Stimulated activated CD4-positive, alpha-beta T cell treated with anti-CD3 and anti-CD28 coated beads, Interleukin-4, amount 100 ng/mL, for 24 hours (primary cell): ENCODE measurements at places on chromosomes 6 and 20.

DNA sequence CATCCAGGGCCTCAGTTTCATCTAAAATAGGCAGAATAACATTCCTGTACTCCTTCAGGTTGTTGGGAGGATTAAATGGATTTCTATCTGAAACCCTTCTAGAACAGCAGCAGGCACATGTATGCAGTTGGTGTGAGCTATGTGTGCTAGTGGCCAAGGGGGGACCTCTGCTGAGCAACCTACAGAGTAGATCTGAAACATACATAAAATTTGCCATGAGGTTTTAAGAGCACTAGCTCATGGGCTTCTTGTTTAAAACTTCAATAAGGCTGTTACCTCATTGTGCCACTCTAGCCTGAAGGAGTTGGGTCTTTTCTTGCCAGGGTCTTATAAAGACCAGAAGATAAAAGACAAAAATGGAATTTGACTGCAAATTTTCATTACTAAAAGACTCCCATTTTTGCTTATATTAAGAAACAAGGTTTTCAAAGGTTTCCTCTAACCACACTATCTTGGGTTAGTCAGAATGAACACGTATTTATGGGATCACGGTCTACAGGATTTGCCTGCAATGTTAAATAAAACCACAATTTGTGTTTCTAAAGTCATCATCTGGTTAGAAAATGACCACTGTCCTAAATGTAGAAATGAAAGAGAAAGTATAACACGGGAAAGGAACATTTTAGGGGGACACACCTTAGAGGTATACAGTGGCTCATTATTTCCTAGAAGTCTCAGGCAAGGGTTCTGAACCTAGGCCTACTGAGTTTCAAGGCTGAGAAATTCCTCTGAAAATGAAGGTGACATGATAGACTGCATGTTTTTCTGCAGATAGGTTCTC lies 144.9 kb upstream of the OLIG3 start:
- DNase-seq = no peak

DNA sequence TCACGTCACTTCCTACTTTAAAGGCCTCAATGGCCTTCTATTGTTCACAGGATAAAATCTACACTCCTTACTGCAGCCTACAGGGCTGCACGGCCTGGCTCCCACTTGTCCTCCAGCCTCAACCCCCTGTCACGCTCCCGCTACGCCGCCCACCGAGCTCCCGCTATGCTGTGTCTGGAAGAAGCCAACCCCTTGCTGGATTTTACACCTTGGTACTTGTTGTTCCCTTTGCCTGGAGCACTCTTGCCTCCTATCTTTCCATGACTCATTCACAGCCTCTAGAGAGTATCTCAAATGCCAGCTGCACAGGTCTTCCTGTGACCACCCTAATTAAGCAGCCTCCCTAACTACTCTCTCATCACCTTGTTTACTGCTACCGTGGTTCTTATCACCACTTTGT lies 259.9 kb downstream of the PRKN start:
- no peak for DNase-seq

DNA sequence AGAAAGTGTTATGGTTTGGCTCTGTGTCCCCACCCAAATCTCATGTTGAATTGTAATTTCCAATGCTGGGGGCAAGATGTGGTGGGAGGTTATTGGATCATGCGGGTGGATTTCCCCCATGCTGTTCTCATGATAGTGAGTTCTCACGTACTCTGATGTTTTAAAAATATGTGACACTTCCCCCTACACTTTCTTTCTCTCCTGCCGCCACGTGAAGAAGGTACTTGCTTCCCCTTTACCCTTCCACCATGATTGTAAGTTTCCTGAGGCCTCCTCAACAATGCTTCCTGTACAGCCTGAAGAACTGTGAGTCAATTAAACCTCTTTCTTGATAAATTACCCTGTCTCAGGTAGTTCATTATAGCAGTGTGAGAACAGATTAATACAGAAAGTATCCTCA lies 150.8 kb downstream of the TMEM200A start:
- peak; percentile 10 for DNase-seq

DNA sequence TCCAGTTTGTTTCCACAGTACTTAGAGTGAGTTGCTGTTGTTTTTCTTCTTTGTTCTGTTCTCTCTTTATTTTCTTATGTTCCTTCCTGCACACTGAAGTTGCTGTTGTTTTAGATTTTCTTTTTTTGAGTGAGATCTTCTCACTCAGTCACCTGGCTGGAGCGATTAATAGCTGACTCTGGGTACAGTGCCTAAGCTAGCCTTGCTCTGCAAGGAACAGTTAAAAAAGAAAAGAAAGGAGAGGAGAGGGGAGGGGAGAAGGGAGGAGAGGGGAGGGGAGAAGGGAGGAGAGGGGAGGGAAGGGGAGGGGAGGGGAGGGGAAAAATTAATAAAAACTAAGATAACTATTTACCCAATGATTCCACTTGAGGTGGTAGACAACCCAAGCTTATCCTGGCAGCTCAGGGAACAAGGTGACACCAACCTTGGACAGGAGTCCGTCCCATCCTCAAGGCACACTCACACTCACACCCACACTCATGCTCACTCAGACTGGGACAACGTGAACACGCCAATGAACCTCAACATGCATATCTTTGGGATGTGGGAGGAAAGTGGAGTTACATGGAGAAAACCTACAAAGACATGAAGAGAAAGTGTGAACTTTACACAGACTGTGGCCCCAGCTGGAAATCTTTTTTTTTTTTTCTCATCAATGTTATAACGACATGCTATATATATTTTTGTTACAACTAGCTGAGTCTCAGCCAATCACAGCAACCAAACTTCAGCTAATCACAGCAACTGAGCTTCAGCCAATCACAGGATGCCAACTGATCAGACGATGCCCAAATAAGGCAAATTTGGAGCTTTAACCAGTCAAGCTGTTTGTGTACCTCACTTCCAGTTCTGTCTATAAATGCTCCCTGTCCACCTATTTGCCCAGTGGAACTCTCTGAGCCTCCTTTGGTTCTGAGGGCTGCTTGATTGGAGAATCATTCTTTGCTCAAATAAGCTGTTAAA lies 124.1 kb downstream of the SGK1 start:
- DNase-seq = no peak

DNA sequence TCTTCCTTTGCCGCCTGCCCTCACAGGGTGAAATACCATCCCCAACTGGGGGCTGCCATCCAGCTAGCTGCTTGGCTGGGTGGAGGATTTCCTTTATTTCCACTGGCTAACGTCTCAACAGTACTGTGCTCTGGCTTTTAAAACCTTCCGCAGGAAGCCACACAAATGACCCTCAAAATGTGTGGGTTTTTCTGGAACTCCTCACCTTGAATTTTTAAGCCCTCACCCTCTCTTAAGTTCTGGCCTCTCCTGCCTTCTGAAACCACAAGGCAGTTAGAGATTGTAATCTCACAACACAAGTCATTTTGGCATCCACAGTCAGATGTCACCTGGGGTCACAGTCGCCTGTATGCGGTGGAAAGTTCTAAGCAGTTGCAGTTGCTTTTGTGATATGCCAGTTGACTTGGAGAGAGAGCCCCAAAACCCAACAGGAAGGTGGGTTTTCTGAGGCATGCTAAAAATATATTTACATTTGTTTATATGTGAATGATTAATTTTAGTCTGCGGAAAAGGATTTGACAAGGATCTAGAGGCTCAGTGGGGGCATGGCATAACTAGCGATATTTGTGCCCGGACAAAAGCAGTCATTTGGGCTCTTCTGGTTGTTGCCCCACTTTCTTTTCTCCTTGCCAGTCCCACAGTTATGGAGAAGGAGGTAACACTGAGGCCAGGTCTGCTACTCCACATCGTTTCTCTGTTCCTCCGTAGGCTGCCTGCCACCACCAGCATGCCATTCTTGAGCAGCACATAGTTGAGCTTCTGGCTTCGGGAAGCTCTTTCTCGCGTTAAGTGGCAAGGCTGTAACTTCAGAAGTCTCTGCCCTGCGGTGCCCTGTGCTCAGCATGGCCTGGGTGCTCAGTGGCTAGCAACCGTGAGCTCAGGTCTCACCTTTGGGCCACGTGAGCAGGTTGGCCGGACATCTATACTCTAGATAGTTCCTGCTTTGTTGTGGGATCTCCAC lies 335.3 kb downstream of the CD83 start:
- peak; percentile 64 for DNase-seq

- DNase-seq = no peak
Observed at GRCh38 chr20:10131732-10132345, 86.8 kb upstream of the SNAP25 start.

GRCh38 chr20:5364997-5365597 lies 48.3 kb upstream of the PROKR2 start:
- DNase-seq = no peak

GRCh38 chr6:109715616-109716015 lies 24.5 kb downstream of the FIG4 start:
- DNase-seq = no peak

DNA sequence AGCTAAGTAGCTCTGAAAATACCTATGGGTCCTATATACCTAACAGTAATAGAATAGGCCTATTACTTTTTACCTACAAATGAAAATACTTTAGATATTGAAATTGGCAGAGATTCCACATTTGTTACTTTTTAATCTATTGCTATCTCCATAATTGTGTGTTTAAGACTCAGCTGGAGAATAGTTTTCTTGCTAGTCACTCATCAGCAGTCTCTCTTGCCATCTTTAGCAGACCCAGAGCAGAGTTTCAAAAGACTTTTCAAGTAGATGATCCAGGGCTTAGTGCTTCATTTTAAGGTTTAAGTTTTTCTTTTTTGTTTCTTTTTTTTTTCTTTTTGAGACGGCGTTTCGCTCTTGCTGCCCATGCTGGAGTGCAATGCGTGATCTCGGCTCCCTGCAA lies 12.9 kb downstream of the ANKS1A start:
- DNase-seq = no peak
